ENCODE measurements at places on chromosomes 1 and 21.

GRCh38 chr1:101392552-101392951 is 155.7 kb downstream of the S1PR1 start:
- DNase-seq, result no peak

- DNase-seq, result no peak
Measured at GRCh38 chr21:32240851-32241687, 37.8 kb downstream of the MIS18A start.

- no peak for DNase-seq
Measured at GRCh38 chr1:61245696-61246400, 163.5 kb downstream of the NFIA start.

GRCh38 chr1:48356901-48357300 is 115.1 kb downstream of the SPATA6 start:
- DNase-seq, result no peak

GRCh38 chr21:16441789-16442188 is 712.0 kb downstream of the USP25 start:
- no peak for DNase-seq

- no peak for DNase-seq
Measured at GRCh38 chr21:31711745-31712285, 20.1 kb downstream of the SCAF4 start.

GRCh38 chr1:201183209-201183608 is 7.4 kb upstream of the IGFN1 start:
- DNase-seq, result no peak

GRCh38 chr1:5980314-5981008 is 11.8 kb downstream of the NPHP4 start:
- DNase-seq, result no peak
